ENCODE measurements at places on chromosomes 1 and 21.

- no peak for DNase-seq
Observed at GRCh38 chr1:152029144-152029928, 7.5 kb downstream of the S100A11 start.

DNA sequence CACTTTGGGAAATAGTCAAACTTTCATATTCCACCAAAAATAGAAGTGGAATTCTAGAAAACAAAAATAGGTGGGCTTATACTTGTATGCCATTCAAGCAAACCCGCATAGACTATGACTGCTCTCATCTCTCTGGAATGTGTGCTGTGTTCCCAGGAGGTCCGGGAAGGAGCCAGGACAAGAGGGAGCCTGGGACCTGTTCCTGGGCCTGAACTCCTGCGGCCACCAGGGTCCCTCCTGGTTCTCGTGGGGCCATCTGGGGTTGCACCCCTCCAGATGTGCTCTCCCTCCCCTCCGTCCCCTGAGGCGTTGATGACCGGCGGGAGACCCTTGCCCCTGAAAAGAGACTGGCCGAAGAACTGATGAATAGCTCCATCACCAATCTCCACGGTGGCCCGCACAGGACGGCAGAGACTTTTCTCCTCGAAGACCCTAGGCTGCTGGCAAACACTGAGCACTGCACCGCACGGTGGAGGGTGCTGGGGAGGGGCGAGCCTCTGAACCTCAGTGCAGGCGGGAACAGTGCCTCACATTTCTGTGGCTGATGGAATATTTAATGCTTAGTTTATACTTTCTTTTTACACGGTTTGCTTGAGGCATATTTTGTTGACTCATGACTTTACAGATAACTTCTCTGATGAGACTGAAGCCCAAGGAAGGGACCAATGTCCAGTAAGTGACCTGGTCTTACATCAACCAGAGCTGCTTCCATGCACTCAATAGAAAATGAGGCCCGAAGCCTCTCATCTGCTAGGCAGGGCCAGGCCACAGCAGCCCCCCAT, 9.6 kb upstream of the ADARB1 start:
- no peak for DNase-seq

GRCh38 chr1:97593192-97593591, 327.6 kb downstream of the DPYD start:
- no peak for DNase-seq

DNA sequence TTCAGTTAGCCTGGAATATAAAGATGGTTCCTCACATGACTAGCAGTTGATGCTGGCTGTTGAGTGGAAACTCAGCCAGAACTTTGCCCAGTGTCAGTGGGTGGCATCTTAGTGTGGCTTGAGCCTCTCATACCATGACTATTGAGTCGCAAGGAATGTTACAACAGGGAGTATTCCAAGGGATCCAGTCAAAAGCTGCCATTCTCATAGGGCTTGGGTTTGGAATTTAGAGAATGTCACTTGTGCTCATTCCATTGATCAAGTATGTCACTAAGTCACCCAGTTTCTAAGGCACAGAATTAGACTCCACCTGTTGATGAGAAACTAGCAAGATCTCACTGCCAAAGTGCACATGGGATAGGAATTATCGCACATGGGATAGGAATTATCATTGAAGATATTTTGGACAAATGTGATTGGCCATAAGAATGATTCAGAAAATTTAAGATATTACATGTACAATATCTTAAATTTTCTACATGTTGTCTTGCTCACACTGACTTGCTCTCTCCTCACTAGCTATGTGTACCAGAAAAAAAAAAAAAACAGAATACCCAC, 1290.7 kb upstream of the ADGRL2 start:
- DNase-seq, result no peak
